ENCODE measurements at places on chromosomes 3 and 15.
A peak's percentile ranks its signal among the peaks of the same experiment; 100 is the strongest.

DNA sequence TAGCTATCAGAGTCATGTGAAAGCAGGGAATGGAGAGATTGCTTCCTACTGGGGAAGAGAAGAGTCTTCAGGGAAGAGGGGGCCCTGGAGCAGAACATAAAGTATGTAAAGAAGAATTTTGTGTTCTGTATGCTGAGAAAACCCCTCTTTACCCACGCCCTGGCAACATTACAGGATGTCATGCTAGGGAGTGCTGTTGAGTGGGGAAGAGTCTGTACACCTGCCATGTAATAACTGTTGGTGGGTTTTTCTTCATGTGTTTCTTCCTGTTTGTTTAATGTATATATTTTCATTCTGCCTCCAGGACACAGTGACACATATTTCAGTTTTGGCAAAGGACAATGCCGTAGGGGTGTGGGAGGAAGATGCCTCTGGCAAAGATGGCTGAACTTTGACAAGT, 122.8 kb upstream of the LPP start:
- no peak for DNase-seq

GRCh38 chr3:2771193-2771592, 339.0 kb downstream of the IL5RA start:
- DNase-seq, result no peak

GRCh38 chr3:71305231-71306206, 278.0 kb downstream of the FOXP1 start:
- no peak for DNase-seq

- DNase-seq, result no peak
Measured at GRCh38 chr15:60681353-60681752, 202.4 kb upstream of the ICE2 start.

DNA sequence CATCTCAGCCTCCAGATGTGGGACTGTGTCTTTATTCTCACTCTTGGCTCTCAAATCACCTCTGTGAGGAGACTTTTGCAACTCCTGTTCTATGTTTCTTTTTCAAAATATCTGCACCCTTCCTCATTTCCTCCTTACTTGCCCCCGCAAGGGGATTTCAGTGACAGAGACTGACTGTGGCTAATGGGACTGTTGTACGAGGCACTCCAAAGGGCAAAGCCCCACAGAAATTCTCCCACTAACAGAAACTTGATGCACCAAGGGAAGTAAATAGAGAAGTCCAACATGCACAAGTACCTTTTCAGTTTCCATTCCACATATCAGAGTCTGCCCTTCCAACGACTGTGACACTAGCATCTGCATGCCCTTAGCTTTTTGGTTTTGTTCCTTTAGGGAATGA, 69.7 kb downstream of the LRRK1 start:
- DNase-seq, result no peak

- DNase-seq, result no peak
Measured at GRCh38 chr15:92079047-92079446, 225.5 kb downstream of the SLCO3A1 start.

DNA sequence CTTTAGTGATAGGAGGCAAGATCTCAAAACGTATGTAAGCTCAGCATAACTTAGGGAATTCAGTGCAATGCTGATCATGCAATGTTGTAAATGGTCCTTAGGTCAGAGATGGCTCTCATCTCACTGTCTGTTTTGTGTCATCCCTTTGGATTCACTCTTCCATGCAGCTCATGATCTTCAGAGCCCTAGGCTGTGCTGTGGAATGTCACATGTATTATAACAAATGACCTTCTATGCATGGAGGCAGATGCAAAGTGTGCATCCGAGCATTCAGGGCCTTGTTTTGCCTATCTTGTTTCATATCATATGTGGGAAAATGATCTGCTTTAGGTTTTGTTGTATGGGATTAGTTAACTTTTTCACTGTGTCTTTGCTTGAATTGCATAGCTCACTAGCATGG, 40.5 kb upstream of the PDZRN3 start:
- no peak for DNase-seq

DNA sequence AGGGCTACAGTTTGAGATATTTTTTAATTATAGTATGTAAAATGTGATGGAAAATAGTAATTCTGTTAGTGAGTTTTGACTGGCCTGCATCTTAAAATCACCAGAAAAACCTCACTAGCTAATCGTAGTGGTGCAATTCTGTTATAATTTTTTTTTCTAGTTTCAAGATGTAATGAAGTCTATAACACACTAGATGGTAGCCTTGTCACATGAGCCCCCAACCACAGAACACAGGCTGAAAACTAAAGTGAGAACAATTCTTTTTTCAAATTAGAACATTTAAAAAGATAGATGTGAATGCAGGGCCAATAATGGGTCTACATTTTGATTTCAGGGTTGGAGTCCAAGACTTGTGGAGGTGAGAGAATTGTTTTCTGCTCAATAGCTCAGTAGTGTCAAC, 83.3 kb upstream of the KCNH8 start:
- no peak for DNase-seq

- no peak for DNase-seq
Measured at GRCh38 chr3:70774641-70775040, 462.2 kb upstream of the MDFIC2 start.

DNA sequence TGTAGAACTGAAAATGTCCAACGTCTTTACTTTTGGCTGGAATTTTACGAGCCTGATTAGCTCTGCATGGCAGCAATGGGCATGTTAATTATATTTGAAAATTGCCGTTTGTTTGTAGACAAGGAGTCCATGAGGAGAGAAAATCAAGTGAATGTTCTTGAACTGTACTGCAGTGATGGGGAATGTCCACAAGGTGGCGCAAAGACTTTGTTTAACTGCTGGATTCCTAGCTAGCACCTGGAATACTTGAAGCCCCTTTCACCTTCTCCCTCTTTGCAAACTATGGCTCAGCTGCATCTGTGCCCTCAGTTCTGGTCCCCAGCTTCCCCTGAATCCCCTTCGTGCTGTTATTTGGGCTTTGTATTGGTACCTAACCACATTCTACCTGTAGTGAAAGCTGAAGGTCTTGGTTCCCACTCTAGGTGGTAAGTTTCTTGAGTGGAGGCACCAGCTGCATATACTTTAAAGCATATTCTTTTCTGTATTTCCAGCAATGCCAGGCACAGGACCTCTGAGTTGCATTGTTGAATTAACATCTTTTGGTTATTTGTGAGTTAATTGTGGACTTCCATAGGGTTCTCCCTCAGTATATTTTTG, 25.3 kb downstream of the EXOG start:
- peak; percentile 61 for DNase-seq

DNA sequence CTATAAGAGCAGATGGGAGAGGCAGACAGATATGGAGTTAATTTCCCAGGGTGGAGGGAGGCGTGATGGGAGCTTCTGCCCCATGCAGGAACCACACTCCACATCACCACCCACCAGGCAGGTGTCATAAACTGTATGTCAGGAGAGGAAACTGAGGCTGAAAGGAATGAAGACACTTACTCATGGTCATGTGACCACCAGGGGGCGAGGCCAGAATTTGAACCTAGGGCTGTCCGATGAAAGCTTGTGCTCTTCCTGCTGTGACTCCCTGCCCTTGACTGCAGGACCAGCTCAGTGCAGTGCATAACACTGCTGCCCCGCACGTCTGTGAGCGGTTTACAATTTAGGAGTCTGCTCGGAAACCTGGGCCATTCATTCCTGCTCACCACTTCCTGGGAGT, 28.8 kb downstream of the NUP210 start:
- DNase-seq, result peak; percentile 32

DNA sequence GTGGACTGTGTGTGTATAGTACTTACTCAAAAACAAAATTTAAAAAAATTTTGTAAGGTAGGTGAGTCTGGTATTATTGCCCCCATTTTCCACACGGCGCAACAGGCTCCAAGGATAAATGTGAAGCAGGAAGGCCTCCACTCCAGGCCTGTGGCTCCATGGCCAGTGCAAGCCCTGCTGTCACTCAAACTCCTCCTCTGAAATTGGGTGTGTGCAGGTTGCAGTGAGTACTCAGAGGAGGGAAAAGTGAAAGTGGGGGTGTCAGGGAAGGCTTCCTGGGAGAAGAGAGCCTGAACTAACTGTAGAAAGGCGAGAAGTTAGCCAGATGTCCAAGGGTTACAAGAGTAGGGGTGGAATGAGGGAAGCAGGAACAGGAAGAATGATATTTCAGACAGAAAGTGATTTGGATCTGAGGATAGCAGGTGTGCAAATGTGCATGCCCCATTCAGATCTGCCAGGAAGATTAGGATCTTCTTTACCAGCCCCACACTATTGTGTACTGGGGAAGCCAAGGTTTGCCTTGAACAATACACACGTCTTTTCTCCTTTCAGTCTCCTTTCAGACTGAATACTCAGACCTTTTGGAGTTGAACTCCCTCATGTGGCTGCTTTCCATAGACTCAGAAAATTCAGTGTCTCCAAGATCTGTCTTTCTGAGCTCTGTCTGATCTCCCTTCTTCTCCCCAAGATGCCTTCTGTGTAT, 48.7 kb upstream of the RYK start:
- no peak for DNase-seq

- no peak for DNase-seq
Measured at GRCh38 chr3:11769704-11770476, 76.8 kb downstream of the TAMM41 start.

GRCh38 chr3:88148651-88149050, 1.1 kb upstream of the C3orf38 start:
- DNase-seq, result no peak

GRCh38 chr15:78909791-78910228, 35.0 kb downstream of the CTSH start:
- DNase-seq, result peak; percentile 39

- no peak for DNase-seq
Measured at GRCh38 chr15:56249092-56249491, 5.4 kb upstream of the RFX7 start.

DNA sequence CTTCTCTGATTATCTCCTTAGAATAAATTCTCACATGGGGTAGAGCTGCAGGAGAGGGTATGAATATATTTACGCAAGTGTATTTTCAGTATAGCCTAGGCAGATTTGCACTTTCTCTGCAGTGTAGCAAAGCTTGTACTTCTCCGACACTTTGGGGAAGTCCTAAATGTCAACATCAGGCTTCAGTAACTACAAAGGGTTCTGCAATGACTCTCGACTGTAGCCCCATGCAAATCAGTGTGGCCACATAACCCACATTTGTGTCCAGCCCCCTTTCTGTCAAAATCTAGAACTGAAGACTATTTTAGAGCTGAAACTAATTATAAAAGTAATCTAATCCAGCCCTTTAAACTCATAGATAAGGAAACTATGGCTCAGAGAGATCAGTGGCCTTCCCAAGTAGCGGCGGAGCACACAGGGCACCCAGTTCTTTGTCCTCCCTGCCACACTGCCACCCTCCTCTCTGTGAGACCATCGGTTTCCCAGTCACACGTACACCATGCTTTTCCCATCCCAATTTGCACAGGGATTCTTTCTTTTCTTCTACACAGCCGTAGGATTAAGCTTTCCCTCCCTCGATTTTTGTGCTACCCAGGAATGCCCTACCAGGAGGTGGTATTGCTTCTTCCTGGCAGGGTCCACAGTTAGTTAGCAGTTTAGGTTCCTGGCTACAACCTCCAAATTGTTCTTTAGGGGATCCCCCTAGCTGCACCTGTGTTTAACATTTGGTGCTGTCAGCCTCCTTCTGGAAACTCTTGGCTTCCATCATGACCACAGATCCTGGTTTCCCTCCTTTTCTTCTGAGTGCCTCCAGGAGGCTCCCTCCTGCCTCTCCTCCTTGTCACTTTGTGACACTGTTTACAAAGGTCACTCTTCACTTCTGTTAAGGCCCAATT, 22.9 kb downstream of the MRAS start:
- DNase-seq, result peak; percentile 12

- no peak for DNase-seq
Measured at GRCh38 chr15:45129651-45130129, at the start of the genes DUOX1 and DUOXA1. TSS of gene DUOX1 (plus strand) at chr15:45129994. CDS start at chr15:45131967, 1,973 bp downstream. TSS of gene DUOXA1 (minus strand) at chr15:45129879. CDS start at chr15:45123014, 6,865 bp downstream.

DNA sequence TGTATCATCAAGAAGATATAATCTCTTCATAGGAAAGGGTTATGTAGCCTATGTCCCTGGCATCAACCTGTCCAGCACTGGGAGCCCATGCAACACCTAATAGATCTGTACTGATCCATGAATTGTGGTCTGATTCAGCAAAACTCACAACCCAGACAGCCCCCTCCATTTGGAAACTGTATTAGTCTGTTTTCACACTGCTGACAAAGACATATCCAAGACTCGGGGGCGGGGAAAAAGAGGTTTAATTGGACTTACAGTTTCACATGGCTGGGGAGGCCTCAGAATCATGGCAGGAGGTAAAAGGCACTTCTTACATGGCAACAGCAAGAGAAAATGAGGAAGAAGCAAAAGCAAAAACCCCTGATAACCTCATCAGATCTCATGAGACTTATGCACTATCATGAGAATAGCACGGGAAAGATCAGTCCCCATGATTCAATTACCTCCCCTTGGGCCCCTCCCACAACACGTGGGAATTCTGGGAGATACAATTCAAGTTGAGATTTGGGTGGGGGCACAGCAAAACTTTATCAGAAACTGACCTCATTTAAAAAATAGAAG, 83.3 kb downstream of the TRIM42 start:
- no peak for DNase-seq

GRCh38 chr3:187741403-187742350, 3.6 kb downstream of the BCL6 start:
- peak; percentile 80 for DNase-seq

DNA sequence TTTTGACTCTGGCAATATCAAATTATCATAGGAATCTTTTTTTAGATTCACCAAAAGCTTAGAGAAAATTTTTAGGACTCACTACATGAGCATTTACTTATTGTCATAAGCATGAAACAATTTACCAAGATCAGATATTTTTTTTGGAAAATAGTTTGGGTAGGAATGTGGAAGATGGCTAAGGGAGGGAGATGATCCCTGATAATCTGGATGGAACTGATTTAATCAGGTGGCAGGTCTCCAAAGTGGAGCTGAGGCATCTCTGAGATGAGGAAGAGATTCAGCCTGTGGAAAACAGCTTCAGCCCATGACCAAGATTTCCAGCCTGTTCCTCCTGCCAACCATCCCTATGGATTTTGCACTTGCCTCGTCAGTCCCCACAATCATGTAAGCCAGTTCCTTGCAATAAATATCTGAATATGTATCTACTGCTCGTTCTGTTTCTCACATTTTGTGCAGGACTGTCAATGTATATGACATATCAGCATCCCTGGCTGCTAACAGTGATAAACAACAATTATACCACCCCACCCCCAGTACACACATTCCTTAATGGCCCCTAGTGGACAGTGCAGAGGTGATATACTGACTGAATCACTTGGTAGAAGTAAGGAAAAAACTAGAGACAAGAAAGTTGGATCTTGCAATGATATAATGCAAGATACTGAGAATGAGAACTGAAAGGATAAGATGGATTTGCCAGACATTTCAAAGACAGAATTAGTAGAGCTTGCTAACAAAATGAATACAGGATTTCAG, 183.8 kb downstream of the NEK10 start:
- DNase-seq, result no peak

- no peak for DNase-seq
Measured at GRCh38 chr3:166607933-166608521, 770.8 kb upstream of the BCHE start.

DNA sequence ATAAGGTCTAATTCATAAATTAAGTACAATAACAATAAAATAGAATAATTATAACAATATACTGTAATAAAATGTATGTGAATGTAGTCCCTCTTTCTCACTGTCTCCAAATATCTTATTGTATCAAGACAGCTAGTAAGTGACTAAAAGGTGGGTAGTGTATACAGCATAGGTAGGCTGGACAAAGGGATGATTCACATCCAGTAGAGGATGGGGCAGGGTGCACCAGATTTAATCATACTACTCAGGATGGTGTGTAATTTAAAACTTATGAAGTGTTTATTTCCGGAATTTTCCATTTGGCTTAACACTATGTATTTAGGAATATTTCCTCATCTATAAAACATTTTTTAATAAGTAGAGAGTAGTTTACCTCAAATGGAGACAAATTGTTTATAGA, 876.1 kb upstream of the CADM2 start:
- DNase-seq, result no peak

Data from CD4-positive, alpha-beta T cell treated with Interleukin-4 for 1 hour (primary cell).